Dermis blood vessel endothelial cell (primary cell): ENCODE measurements at places on chromosomes 4 and X. TPM values are rescaled to one million over a fixed set of nuclear protein-coding genes. Genes with fewer than 3 reads are reported as not detected.

DNA sequence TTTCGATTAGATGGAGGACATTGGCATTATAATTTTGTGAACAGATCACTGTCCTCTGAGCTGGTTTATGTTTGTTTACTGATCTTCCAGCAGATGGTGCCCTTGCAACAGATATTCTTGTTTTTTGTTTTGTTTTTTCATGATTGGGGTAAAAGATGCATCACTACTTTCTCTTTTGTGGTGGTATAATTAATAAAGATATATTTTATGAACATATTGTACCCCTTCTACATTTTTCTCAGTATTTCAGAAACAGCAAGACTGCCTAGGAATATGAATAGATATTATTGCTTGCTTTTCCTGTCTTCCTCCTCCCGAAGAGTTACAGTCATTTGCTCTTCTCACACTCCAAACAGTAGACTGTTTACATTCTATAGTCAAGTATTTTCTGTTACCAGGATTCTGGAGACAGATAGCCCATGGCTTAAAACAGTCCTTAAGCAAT lies 905.2 kb downstream of the TRAM1L1 start:
- DNase-seq = no peak

- DNase-seq = no peak
Measured at GRCh38 chrX:109440475-109440874, 41.4 kb downstream of the GUCY2F start.

DNA sequence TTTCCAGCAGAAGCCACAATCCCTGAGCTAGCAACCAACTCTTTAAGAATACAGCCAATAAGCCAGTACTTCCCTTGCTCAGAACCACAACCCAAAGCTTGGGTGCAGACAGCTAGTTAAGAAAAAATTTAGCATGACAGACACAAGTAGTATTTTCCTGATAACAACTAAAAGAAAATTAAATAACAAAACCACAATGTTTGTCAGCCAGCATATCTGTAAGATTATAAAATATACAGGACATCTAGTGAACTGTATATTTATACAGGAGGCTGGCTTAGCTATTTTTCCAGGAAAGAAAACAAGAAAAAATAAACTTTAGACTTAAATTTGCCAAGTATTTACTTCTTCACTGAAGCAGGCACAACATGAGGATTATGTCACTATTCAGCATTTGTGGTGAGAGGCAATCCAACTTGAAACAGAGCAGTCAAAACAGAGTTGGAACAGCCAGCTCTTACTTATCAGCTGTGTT lies 6.6 kb downstream of the PF4V1 start:
- no peak for DNase-seq

Gene CXCL5
- 0.23 and 0.51 TPM in 2 replicates for total RNA-seq

Gene IGFBP7
- 1,318 and 2,129 TPM in 2 replicates for total RNA-seq

DNA sequence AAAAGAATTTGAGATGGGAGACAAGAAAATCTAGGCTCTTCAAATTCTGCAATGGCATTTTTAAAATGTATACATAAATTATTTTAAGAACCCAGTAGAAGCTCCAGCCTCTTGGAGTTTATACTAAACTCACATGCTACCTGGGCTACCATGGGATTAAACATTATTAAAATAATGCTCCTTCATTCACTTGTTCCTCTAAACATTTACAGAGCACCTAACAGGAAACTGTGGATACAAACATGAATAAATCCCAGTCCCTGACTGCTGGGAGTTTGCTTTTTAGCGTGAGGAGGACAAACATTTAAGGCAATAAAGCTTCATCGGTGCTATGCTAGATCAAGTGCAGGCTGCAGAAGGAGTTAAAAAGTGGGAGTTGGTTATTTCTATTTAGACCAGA lies 5.4 kb upstream of the SPP1 start:
- no peak for DNase-seq

GRCh38 chr4:153904011-153904410 lies 115.1 kb upstream of the SFRP2 start:
- no peak for DNase-seq

Gene NPNT
- 0.09 and 0.34 TPM in 2 replicates for total RNA-seq

- DNase-seq = no peak
Measured at GRCh38 chr4:46955601-46956000, 37.8 kb downstream of the GABRA4 start.

DNA sequence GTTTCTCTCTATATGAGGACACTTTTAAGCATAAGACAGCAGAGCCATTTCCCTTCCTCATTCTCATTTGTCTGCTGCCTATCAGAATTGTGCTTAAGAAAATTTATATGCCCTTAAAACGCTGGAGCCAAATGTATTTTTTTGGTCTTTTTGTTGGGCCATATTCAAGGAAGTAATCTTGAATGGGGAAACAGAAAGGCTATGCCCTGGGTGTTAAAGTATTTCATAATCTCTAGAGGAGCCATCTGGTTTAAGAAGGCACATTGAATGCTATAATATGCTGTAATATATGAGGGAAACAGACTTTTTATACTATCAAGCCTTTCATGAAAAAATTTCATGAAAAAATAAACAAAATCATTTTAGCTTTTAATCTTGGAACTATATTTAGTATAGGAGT lies 4.3 kb downstream of the DMD start:
- DNase-seq = no peak

- DNase-seq = no peak
Measured at GRCh38 chrX:96394598-96394997, 290.0 kb upstream of the DIAPH2 start.

Gene CCKAR
- not detected in 2 replicates for total RNA-seq

GRCh38 chr4:3514221-3514780 lies 17.9 kb downstream of the LRPAP1 start:
- DNase-seq = no peak

- no peak for DNase-seq
Measured at GRCh38 chrX:40912166-40912565, 173.1 kb upstream of the USP9X start.

GRCh38 chrX:145673841-145674240 lies 143.8 kb upstream of the SLITRK2 start:
- no peak for DNase-seq

DNA sequence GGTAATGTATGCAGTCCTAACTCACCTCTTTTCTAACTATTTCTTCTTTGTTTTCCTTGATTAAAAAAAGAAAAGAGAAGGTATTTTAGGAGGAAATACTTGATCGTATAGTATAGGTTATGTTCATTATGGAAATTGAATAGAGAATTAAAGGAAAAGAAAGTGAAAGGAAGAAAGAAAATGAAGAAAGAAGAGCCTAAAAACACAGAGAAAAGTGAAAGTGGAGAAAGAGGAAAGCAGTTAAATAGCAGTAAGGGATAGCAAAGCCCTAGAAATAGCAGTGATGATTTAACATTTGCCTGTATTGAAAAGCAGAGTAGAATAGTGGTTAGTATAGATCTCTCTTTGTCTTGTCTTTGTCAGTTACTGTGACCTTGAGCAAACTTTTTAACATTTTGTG lies 37.0 kb downstream of the MRPL1 start:
- DNase-seq = no peak

- DNase-seq = no peak
Measured at GRCh38 chr4:105170711-105171110, 24.0 kb downstream of the TET2 start.

- no peak for DNase-seq
Measured at GRCh38 chr4:186953599-186954260, 230.1 kb upstream of the FAT1 start.

DNA sequence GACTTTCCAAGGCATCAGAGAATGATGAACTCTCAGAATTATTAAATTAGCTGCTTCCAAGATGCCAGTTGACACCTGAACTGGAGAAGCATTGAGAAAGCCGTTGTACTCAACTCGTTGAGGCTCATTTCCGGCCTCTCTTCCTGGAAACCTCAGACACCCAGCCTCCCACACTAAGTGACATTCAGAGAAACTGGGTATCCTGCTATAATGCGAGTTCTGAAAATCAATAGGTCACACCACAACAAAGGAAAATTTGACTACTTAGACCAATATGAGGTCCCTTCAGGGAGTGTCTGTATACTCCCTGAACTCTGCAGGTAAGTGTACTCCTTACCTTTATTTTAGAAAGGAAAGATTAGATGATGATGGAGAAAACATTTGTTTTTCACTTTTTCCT lies 51.2 kb downstream of the ENPEP start:
- no peak for DNase-seq

- peak; percentile 67 for DNase-seq
Measured at GRCh38 chrX:57906790-57907189, 3.5 kb downstream of the ZXDA start.

GRCh38 chrX:104316739-104317138 lies 62.0 kb upstream of the ESX1 start:
- DNase-seq = no peak

DNA sequence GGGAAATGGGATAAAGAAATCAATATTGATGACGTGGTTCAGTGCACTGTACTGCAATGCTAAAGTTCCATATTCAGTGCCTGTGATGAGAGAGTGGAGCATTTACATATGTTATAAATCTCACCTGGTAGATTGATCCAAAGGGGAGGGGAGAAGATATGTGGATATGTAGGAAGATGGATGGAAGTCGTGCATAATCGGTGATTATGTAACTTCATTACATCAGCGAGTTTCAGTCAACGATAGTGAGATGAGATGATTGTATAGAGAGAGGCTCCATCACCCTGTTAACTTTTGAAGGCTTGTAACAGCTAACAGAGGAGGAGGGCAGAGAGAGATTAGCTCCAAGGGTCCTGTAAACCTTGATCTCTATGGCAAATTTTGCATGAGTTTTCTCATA lies 1.8 kb downstream of the IL1RAPL1 start:
- no peak for DNase-seq

GRCh38 chr4:150181536-150181935 lies 103.3 kb downstream of the DCLK2 start:
- DNase-seq = peak; percentile 85

Gene KLB
- under 0.01 TPM in 1 of 2 replicates, not detected in the other for total RNA-seq

Gene C4orf50
- total RNA-seq = under 0.01 and 0.05 TPM in 2 replicates

- DNase-seq = no peak
Measured at GRCh38 chrX:129958814-129959492, 23.5 kb upstream of the BCORL1 start.

GRCh38 chr4:18513861-18514260 lies 492.3 kb upstream of the LCORL start:
- no peak for DNase-seq

DNA sequence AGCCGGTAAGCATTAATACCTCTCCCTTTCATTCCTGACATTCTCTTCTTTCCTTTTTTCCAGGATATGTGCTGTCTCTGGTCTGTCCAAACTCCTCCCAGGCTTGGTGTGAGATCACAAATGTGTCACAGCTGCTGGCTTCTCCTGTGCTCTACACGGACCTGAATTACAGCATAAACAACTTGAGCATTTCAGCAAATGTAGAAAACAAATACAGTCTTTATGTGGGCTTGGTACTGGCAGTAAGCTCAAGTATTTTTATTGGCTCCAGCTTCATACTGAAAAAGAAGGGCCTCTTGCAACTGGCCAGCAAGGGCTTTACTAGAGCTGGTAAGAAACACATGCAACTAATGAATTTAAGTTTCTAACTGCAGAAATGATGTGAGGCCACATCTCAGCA lies 8.4 kb downstream of the NIPAL1 start:
- no peak for DNase-seq

Gene PI4K2B
- 32.3 and 40.9 TPM in 2 replicates for total RNA-seq

- no peak for DNase-seq
Measured at GRCh38 chr4:10781805-10782204, 97.2 kb upstream of the CLNK start.

GRCh38 chrX:111868726-111869638 lies 7.0 kb upstream of the TRPC5OS start:
- peak; percentile 2 for DNase-seq

DNA sequence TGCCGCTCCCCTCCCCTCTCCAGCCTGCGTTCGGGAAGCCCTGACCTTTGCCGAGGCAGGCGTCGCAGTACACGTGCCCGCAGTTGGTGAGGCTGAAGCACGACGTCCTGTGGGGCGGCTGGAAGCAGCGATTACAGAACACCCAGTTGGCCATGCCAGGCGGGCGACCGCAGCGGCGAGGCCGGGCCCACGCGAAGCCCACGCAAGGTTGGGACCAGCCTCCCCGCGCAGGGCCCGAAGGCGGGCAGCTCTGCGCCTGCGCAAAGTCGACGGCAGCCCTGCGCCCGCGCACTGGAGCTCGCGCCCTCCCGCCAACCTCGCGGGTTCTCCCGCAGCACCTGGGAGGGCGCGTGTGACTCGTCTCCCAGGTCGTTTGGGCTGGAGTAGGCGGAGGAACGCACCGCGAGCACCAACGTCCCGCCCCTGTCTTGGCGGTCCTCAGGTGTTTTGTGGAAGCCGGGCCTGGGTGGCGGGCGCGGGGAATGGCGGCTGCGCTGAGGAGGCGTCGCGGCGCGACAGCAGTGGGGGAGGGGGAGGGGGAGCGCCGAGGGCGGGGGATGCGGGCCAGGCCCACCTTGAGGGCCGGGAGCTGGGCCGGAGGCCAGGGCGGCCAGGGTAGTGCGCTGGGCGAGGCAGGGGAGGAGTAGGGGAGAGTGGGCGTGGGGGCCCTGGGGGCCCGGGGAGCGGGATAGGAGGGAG lies at the start of gene RNF212:
TSS of gene RNF212 (minus strand) at position 254 of the 699 bp plus-strand sequence. CDS start at position 154, 100 bp downstream.
- peak; percentile 4 for DNase-seq

DNA sequence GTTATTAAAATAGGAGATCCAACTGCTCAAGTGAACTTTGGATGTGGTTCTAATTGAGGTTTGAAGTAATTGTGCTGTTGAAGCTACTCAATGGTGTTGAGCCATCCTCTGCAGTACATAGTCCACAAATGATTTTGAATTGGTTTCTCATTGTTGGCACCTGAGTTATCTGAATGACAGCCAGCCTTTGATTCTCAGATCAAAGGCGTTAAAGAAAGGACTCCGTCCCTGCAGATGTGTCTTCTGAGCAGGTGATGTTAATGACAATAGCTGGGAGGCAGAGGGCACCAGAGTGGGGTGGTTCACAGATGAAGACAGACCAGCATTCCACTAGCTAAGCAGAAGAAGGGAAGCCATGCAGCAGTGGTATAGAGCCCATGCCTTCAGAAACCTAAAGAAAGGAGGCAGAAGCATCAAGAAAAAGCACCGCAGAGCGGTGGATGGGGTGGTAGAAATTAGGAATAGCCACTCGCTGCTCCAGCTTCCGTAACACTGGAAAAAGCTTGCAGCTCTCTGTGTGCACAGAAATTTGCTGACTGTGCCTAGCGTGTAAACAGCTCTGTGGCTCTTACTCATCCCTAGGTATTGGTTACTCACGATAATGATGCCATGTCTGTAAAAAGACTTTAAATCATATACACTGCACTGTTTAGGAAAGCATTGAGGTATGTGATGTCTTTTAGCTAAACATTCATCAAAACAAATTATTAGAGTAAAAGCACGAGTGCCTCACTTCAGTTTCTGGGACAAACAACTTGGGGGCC lies 79.2 kb upstream of the CLCN4 start:
- DNase-seq = no peak

- no peak for DNase-seq
Measured at GRCh38 chr4:20251031-20251795, 492 bp upstream of the SLIT2 start.

DNA sequence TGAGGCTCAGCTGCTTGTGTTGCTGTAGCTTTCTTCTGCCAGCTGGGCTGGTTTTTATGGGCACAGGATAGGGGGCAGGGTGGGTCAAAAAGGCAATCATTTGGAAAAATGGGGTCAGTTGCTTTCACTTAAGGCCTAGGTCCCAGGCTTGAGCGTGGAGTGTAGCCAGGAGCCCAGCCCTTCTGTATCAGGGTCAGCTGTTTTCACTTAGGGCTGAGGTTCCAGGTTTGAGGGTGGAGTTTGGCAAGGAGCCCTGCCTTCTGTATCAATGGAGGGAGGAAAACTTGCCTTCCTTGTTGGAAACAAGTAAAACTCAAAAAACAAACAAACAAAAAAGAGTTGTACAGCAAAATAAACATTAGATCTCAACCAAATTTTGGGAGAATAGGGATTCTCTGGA lies 37.0 kb upstream of the UGT8 start:
- no peak for DNase-seq

Gene ARMCX1
- total RNA-seq = 38.3 and 46.1 TPM in 2 replicates

Gene TBX22
- total RNA-seq = not detected in 2 replicates
